ENCODE measurements at places on chromosomes 13 and 19. TPM values are rescaled to one million over a fixed set of nuclear protein-coding genes. Genes with fewer than 3 reads are reported as not detected.

GRCh38 chr19:35458731-35459391, 10.8 kb downstream of the FFAR2 start:
- peak; percentile 28 for DNase-seq

The PROZ gene
- total RNA-seq: not detected

DNA sequence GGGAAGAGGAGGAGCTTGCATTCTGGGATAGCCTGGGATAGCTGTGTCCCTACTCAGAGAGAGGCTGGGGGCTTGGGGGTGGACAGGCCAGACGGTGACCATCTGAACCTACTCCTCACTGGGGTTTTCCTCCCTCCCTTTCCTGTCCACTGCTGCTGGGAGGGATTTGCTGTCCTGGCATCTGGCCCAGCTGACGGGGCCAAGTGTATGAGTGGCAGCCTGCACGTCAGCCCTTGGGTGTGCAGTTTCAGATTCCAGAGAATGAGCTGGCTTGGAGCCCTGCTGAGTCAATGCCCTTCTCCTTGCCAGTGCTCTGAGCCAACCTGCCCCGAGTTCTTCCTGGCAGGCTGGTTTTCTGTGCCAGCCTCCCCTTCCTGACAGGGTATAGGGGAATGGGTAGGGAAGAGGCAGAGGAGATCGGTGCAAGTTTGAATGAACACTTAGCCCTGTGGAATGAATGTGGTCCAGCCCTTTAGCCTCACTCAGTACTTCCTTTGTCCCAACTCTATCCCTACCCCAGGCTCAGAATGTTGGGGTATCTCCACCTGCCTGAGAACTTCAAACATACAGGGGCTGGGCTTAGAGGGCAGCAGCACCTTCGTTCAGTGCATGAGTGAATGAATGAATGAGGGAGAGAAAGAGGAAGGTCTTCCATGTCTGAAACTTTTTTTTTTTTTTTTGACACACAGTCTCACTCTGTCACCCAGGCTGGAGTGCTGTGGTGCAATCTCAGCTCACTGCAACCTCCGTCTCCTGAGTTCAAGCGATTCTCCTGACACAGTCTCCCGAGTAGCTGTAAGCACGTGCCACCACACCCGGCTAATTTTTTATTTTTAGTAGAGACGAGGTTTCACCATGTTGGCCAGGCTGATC, 1.8 kb upstream of the ANGPTL4 start:
- DNase-seq: peak; percentile 93

GRCh38 chr19:16446724-16447368, 24.9 kb downstream of the EPS15L1 start:
- peak; percentile 56 for DNase-seq

DNA sequence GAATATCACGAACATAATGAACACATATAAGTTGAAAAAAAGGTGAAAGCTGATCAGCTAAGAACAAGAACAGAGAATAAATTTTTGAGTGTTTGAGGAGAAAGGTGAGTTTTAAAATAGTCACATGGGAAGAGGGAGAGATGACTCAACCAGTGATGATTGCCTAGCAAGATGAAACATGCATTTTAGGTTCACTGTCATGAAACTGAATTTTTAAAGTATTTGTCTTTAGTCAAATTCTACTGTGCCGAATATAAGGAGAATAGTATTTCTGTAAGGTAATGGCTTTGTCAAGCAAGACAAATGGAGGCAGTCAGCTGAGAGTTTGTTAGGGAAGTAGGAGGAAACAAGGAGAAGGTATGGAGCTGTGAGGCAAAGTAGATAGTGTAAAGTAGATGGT, 2557.4 kb downstream of the PCDH9 start:
- DNase-seq: no peak
